Immature natural killer cell (primary cell): ENCODE measurements at places on chromosomes 4 and X. TPM values are rescaled to one million over a fixed set of nuclear protein-coding genes. Genes with fewer than 3 reads are reported as not detected.
A peak's percentile ranks its signal among the peaks of the same experiment; 100 is the strongest.

DNA sequence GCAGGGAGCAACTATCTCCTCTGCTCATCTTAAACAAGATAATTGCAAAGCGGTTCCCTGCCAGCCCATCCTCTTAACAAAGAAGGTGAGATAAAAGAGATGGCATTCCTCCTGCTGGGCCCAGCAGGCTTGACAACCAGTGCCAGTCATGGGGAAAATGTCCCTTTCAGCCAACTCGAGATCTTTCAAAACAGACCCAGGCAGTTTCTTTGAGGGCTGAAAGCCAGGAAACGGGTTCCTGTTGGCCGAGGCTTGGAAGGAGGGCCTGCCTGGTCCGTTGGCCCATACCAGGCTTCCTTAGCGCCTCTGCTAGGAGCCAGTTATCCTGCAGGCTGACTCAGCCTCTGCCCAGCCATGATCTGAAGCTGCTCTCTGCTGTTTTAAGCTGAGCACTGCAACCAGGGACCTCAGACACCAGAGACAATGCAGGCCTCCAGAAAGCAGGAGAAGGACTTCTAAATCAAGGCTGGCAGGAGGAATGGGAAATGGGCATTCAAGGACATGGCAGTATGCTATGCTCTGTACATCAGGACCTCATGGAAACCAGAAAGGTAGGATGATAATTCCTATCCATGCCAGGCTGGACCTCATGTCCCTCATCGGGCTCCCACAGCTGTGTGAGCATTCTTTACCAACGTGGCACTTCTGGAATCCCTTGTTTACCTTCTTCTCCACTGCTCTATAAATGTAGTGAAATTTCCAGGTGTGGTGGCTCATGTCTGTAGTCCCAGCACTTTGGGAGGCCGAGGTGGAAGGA lies 42.4 kb upstream of the SLC2A9 start:
- H3K4me1 ChIP-seq = no peaks in the 10 kb centered on the region
- H3K27ac ChIP-seq = no peak overlapping the region
- H3K4me3 ChIP-seq = no peak overlapping the region

- DNase-seq = no peak
- no peak overlapping the region for H3K4me3 ChIP-seq
- H3K27ac ChIP-seq = no peak overlapping the region
- no peaks in the 10 kb centered on the region for H3K27me3 ChIP-seq
Measured at GRCh38 chr4:156686120-156686519, 285.5 kb downstream of the PDGFC start.

GRCh38 chr4:136935305-136935704 lies 597.0 kb downstream of the PCDH18 start:
- no peak overlapping the region for H3K27ac ChIP-seq
- H3K4me3 ChIP-seq = no peak overlapping the region
- H3K4me1 ChIP-seq = no peaks in the 10 kb centered on the region
- DNase-seq = no peak
- no peaks in the 10 kb centered on the region for H3K36me3 ChIP-seq

DNA sequence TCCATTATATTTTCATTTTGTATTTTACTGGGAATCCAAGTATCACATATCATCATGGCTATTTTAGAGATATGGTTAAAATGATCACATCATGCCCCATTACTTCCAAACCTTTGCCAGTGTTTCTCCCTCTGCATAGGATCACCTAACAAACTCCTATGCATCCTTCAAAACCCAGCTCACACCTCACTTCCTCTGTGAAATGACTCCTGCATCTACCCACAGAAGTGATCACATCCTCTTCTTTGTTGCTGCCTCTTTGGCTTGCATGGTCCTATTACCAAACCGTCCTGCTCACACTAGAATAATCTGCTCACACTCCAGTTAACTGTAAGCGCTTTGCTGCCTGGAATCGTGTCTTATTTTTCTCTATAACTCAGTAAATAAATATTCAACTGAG lies 74.7 kb upstream of the C4orf50 start:
- H3K27me3 ChIP-seq = peaks cover 2% of the 10 kb centered on the region
- no peak overlapping the region for H3K27ac ChIP-seq
- no peaks in the 10 kb centered on the region for H3K36me3 ChIP-seq
- DNase-seq = no peak

GRCh38 chr4:3644849-3645627 lies 112.8 kb upstream of the LRPAP1 start:
- peaks cover 3% of the 10 kb centered on the region for H3K27me3 ChIP-seq
- no peaks in the 10 kb centered on the region for H3K36me3 ChIP-seq
- no peaks in the 10 kb centered on the region for H3K4me1 ChIP-seq
- H3K4me3 ChIP-seq = no peak overlapping the region
- H3K27ac ChIP-seq = no peak overlapping the region

DNA sequence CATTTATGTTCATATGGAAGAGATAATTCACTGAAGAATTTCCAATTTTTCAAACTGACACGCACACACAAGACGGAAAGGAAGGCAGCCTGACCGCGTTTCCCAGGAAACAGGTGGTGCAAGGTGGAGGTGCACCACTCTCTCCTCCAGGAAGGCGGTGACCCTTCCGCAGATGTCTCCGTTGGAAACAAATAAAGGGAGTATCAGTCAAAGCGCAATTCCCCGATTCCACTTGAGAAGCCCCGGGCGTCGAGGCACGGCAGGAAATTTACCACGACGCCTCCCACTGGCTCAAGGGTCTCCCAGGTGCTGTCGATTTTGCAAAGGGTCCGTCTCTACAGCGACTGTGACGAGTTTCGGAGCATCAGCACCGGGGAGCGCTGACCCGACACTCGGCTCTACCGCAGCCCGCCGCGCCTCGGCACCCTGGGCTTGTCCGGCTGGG lies 770 bp upstream of the TIGD2 start:
- no peak for DNase-seq
- peaks cover 23% of the 10 kb centered on the region for H3K4me1 ChIP-seq
- H3K27me3 ChIP-seq = peaks cover 14% of the 10 kb centered on the region
- H3K4me3 ChIP-seq = peak overlapping the region; percentile 91

GRCh38 chr4:128930051-128930450 lies 120.6 kb downstream of the JADE1 start:
- H3K27me3 ChIP-seq = peaks cover 1% of the 10 kb centered on the region
- DNase-seq = no peak
- H3K27ac ChIP-seq = no peak overlapping the region
- H3K36me3 ChIP-seq = peaks cover 15% of the 10 kb centered on the region
- no peak overlapping the region for H3K4me3 ChIP-seq

GRCh38 chrX:53281963-53282695 lies 745 bp upstream of the IQSEC2 start:
- no peak for DNase-seq
- H3K4me1 ChIP-seq = peaks cover 30% of the 10 kb centered on the region
- no peak overlapping the region for H3K4me3 ChIP-seq
- H3K27me3 ChIP-seq = peaks cover 6% of the 10 kb centered on the region

DNA sequence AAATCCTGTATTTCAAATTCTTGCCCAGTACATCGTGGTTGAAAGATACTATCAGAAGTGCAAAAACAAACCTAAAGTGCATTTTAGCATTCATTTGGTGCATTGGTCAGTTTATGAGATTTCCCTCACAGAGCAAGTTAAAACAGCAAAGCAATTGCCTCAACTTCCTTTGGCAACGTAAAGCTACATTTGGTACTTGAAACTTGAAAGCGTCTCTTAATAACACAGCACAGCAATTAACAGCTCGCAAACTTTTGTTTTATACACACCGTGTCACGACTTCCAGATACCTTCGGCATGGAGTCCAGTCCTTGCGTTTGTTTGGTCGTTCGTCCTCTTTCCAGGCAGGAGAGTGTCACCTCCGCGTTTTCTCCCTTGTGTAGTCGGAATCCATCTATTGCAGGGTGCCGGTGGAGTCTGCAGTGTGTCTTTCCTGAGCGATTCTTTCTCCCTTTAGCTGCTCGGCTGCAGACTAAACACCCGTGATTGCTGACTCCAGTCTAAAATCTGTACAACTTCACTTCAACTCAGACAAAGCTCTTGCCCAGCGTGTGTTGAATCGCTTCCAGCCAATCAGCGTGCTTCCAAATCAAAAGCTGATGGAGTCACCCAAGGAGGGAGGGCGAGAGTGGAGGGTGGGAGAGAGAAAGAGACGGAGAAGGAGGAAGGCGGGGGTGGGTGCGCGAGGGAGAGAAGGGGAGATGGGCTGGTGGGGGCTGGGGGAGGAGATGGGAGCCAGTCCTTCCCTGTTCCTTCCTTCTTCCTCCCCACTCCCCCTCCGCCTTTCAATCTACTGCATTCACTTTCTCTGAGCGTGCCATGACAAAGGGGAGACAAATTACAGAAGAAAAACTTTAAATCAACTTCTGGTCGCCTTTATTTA lies at the start of gene PCDH18:
Gene PCDH18 (minus strand): TSS at position 509 of the 883 bp plus-strand sequence. CDS start 406 bp downstream, at position 103.
- no peaks in the 10 kb centered on the region for H3K4me1 ChIP-seq
- no peak for DNase-seq
- H3K36me3 ChIP-seq = no peaks in the 10 kb centered on the region
- no peak within 1 kb of the TSS for H3K4me3 ChIP-seq

DNA sequence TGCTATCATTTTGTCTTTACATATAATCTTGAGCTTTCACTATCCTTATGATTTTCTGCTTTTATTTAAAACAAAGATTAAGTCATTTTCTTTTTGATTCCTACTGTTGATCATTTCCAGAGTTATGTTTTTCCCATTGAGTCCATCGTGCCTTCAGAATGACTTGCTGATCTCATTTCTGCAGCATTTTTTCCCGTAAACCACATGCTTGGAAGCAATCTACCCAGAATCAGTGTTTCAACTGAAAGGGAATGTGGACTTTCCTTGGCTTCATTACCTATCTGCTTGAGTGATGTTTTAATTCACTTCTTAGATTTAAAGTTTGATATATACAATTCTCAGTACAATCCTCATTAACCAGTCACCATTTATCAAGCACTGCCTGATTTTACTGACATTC lies 192.4 kb upstream of the FSTL5 start:
- peaks cover 3% of the 10 kb centered on the region for H3K36me3 ChIP-seq
- H3K27ac ChIP-seq = no peak overlapping the region
- DNase-seq = no peak

- H3K4me3 ChIP-seq = no peak overlapping the region
- no peaks in the 10 kb centered on the region for H3K36me3 ChIP-seq
- H3K4me1 ChIP-seq = no peaks in the 10 kb centered on the region
- H3K27ac ChIP-seq = no peak overlapping the region
- peaks cover 2% of the 10 kb centered on the region for H3K27me3 ChIP-seq
Measured at GRCh38 chr4:140004922-140005627, 148.9 kb downstream of the MAML3 start.

OPRPN gene
- not detected for polyA plus RNA-seq

GRCh38 chr4:73576381-73576780 lies 43.9 kb downstream of the RASSF6 start:
- H3K4me3 ChIP-seq = no peak overlapping the region
- no peak for DNase-seq
- H3K4me1 ChIP-seq = no peaks in the 10 kb centered on the region
- H3K27ac ChIP-seq = no peak overlapping the region
- no peaks in the 10 kb centered on the region for H3K27me3 ChIP-seq
